Midbrain (tissue), 1 donor: ENCODE measurements at places on chromosomes 6 and 20.

GRCh38 chr6:144378437-144378836 is 93.3 kb downstream of the UTRN start:
- no peak for DNase-seq

DNA sequence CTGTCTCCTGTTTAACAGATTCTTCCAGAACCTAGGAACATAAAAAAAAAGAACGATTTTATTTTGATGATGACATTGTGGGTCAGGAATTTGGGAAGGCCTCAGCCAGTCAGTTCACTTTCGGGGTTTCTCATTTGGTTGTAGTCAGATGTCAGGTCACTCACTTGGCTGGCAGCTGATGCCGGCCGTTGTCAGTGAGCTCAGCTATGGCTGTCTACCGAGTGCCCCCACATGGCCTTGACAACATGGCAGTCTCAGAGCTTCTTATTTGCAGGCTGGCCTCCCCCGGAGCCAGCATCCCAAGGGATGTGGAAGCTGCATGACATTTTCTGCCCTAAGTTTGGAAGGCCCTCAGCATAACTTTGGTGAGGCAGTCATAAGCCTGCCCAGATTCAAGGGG is 11.5 kb downstream of the RNF217 start:
- DNase-seq, result no peak

- DNase-seq, result no peak
Observed at GRCh38 chr6:12119085-12119588, 107.0 kb downstream of the HIVEP1 start.

- DNase-seq, result peak; percentile 46
Observed at GRCh38 chr6:160428069-160428430, 79.9 kb downstream of the SLC22A3 start.

GRCh38 chr6:134029495-134030455 is 22.6 kb downstream of the SLC2A12 start:
- DNase-seq, result no peak

DNA sequence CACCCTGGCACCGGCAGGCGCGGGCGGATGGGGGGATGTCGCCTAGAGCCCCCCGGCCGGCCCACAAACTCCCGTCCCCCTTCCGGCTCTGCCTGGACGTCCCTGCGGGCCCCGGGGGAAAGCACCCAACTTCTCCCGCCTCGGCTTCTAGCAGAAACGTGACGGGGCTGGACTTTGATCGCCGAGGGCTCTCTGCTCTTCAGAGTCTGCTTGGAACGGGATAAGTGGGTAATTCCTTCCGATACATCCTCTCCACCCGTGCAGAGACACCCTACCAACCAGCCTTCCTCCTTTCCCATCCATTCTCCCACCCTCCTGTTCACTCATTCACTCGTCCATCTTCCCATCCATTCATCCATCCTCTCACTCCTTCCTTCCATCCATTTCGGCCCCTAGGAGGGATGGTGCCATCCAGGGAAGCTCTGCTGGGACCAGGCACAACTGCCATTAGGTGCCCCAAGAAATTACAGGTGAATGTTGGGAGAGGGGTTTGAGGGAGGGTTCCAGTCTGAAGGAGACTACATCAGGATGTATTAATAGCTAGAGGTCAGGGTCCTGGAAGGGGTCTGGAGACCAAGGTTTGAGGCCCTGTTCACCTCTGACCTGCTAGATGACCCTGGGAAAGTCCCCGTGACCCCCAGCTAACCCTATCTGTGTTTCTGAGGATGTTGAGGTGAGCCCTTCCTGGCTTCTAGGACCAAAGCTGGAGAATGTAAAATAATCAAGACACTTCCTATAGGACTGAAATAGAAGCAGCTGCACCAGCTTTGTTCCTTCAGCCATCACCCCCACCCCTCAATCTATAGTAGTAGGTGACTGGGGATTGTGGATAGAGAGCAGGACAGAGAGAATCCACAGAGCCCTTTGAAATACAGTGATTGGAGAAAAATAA is 538 bp downstream of the TTLL9 start:
- DNase-seq, result no peak

DNA sequence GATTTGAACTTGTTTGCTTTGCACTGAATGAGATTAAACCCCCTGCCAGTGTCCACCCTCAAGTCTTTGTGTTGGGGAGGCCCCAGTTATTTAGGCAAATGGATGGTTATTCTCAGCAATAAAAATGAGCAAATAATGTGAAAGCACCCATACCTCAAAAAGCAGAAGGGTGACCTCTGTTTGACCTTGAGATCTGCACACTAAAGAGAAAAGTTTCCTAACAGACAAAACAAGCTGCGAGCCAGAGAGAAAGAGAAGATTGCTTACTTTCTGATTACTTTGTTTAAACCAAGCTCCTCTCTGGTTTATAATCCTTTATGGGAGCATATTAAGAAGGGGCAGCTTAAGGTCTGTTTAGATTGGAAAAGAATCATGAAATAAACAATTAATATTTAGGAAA is 30.4 kb upstream of the TRERF1 start:
- no peak for DNase-seq
